ENCODE measurements at places on chromosomes 4 and X.
A peak's percentile ranks its signal among the peaks of the same experiment; 100 is the strongest.

DNA sequence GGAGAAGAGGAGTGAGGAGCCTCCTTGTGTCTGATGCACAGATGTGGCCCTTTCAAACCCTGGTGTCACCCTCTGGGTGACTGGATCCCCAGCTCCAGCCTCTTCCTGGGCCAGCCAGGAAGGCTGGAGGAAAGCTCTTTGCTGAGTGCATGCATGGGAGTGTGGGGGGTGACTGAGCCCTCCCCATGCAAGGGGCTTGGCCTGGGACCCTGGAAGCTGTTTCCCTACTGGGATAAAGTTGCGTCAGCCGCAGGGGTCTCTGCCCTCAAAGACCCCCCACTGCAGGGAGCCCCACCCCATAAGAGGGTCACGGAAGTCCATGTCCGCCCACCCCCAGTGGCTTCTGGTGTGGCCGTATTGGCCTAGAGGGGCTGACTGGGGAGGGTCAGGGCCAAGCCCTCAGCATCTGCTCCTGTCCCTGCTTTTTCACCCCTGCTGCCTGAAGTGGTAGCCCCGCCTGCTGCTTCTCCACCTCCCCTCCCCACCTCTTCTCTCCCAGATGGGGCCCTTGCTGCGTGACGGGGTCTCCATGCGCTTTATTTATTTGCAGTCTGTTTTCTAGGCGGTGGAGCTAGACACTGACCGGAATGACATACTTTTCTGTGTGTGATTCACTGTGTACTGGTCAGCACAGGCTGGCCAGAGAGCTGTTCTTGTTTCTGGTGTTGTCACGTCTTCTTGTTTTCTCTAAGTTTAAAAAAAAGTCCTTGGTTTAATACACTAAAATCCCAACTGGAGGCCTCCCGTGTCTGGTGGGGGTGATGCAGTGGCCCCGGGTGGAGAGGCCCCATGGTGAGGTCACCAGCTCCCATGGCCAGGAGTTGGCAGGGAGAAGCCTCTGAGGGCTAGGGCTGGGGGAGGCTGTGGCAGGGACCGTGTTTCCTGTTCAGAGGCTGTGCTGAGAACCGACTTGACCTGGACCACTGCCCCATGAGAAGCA lies 3.6 kb downstream of the SMIM10L2A start:
- DNase-seq: no peak

GRCh38 chr4:11301075-11301660 lies 127.5 kb downstream of the HS3ST1 start:
- DNase-seq: no peak

DNA sequence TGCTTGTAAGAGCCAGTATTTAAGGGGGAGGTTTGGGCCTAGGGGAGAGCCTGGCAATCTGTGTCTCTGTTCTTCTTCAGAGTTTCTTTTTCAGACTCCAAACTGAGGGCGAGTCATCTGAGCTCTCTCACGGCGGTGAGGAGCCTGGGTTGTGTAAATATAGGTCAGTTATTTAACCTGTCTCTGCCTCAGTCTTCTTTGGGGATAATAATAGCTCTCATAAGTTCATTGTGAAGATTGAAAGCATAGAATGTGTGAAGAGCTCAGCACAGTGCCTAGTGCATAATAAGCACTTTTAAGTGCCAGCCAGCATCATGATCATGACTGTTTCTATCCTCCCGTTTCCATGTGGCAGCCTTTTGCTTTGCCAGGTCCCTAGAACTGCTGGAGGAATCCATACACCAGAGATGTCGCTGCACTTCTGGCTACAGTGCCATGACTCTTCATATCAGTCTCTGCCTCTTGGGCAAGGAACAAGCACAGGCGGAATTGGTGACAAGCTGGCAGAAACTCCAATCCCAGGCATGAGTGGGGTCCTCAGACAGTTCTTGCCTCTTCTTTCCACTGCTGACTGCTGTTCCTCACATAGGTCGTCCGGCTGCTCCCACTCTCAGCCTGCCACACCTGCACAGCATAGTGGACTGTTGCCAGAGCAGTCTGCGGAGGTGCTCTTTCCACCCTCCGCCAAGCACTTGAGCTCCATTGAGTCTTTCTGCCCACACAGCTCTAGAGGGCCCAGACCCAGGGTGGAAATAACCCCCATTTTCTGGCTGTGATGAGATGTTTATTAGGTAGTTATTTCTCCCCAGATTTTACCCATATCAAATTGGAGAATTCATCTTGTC lies 103.7 kb upstream of the MAML3 start:
- no peak for DNase-seq

- no peak for DNase-seq
Measured at GRCh38 chrX:47191806-47192401, 1.7 kb upstream of the UBA1 start.

GRCh38 chr4:181146051-181146450 lies 1097.2 kb upstream of the TENM3 start:
- no peak for DNase-seq

- DNase-seq: no peak
Measured at GRCh38 chr4:17436750-17437090, 75.2 kb downstream of the QDPR start.

GRCh38 chrX:119389871-119390501 lies 9.2 kb upstream of the SLC25A43 start:
- DNase-seq: no peak

- DNase-seq: peak; percentile 1
Measured at GRCh38 chrX:138711399-138712347, at the start of gene FGF13. FGF13 (minus strand) TSS chrX:138711717; CDS start chrX:138711003, 714 bp downstream.

- no peak for DNase-seq
Measured at GRCh38 chrX:33465137-33465536, 253.8 kb upstream of the DMD start.

DNA sequence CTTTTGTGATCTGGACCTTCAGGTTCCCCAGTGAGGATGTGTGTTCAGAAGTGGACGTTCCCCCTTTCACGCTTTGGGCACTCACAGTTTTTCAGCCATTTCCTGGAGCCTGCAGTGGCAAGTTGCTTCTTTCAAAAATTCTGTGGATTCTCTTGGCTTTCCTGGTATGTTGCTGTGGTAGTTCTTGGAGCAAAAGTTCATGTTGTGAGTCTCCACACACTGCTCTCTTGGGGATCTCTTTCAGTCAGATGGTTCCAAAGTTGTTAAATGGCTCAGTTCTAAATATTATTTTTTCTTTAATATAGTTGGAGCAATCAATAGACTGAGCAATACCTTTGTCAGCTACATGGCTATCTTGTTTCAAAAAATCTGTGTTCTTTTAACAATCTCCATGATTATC lies 28.5 kb upstream of the BANK1 start:
- DNase-seq: no peak

GRCh38 chrX:115679460-115679859 lies 118.5 kb downstream of the PLS3 start:
- DNase-seq: no peak

DNA sequence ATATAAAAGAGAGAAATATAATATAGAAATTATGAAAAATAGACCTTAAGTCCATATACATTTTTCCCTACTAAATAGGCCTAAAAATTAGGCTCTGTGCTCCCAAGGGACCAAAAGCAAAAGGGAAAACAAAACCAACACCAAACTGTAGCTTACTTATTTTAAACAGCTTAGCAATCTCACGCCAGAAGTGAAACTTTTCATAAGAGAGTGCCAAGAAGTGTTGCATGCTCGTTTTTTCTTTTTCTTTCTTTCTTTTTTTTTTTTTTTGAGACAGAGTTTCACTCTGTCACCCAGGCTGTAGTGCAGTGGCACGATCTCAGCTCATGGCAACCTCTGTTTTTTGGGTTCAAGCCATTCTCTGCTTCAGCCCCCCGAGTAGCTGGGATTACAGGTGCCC lies 250.4 kb downstream of the TMA16 start:
- DNase-seq: no peak

- no peak for DNase-seq
Measured at GRCh38 chr4:70984589-70984988, 8.9 kb upstream of the DCK start.

- DNase-seq: no peak
Measured at GRCh38 chr4:136369073-136369472, 1163.2 kb downstream of the PCDH18 start.

GRCh38 chr4:47145630-47146029 lies 114.3 kb downstream of the GABRB1 start:
- no peak for DNase-seq

- no peak for DNase-seq
Measured at GRCh38 chrX:22730542-22730941, 269.2 kb upstream of the DDX53 start.

- DNase-seq: no peak
Measured at GRCh38 chrX:3550160-3550751, 163.2 kb downstream of the PRKX start.

DNA sequence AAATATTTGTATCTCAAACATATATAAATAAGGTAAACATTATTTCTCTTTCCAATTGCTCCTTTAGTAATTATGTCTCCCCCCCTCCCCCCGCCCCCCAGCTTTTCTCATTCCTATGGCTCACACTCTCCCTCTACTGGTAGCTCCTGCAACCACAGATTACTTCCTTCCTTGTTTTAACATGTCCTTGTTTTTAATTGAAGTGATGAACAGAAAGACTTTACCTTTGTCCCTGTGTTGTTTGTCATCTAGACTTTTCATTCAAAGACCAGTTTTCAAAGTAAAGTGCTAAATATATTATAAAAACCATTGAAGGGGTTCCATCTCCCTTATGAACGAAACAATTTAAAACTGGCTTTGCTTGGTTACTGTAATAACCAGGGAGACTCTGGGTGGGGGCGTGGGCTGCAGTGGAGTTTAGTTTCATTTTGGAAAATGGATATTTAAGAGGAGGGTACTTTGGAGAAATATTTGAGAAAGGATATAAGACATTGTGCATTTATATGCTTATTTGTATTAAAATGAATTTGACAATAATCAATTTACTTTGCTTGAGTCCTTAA lies 352.9 kb downstream of the RAPGEF2 start:
- DNase-seq: no peak

- no peak for DNase-seq
Measured at GRCh38 chr4:788636-789297, 37.2 kb downstream of the CPLX1 start.

DNA sequence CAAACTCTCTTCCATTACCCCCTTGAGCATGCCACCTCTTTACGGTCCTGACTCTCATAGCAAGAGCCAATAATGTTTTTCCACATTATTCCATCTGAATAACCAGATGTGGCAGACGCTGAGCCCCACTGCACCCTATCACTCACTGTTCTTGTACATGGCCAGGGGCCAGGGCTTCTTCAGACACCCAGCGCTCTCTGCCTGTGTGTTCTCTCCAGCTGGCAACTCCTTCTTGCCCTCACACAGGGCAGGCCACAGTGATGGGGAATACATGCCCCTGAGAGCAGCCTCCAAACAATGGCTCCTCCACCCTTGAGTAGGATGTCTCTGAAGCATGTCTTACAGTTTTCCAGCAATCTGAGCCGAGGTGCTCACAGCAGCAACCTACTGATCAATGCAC lies 50.8 kb upstream of the STIM2 start:
- no peak for DNase-seq
